ENCODE measurements at places on chromosomes 2 and 18.
A peak's percentile ranks its signal among the peaks of the same experiment; 100 is the strongest.

DNA sequence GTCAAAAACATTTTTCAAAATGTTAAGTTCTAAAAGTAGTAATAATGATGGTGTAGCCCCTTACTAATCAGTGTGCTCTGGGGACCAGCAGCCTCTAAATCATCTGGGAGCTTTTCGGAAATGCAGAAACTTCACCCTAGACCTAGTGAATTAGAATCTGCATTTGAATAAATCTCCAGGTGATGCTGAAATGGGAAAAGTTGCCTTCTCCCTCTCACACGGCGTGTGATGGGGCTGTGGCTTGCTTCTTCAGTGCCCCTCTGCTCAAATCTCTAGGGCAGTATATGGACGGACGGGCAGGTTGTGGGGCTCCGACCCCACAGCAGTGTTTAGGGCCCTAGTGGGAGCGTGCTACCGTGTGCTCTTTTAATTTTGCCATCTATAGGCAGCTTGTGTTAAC lies 368.6 kb downstream of the GALNT13 start:
- DNase-seq = no peak

GRCh38 chr2:57190007-57190406 lies 856.6 kb upstream of the VRK2 start:
- DNase-seq = no peak

- peak; percentile 21 for DNase-seq
Observed at GRCh38 chr2:171347591-171348032, 86.2 kb downstream of the METTL8 start.

- no peak for DNase-seq
Observed at GRCh38 chr2:119533560-119533959, 9.3 kb upstream of the SCTR start.

GRCh38 chr2:162840598-162841246 lies 2.2 kb upstream of the KCNH7 start:
- peak; percentile 23 for DNase-seq
